ENCODE measurements at places on chromosomes 5 and 9. TPM values are rescaled to one million over a fixed set of nuclear protein-coding genes. Genes with fewer than 3 reads are reported as not detected.

- no peak for DNase-seq
Observed at GRCh38 chr9:133735415-133735775, 2.8 kb downstream of the SARDH start.

DNA sequence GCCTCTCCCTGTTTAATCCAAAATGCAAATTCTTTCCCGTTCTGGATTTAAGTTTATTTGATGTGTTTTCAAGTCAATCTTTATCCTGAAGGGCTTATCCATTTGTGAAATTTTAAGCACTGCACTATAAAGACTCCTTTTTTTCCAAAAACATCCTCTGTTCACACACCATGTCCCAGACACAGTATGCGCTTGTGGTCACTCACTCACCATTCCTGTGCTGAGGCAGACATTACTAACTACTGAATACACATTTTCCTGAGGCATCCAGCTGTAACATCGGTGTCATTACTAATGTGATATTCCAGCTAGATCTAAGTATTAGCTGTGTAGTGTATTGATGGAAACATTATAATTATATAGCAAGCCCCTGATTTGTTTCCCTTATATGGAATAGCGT is 298.4 kb downstream of the KCTD16 start:
- DNase-seq = no peak

- DNase-seq = no peak
Observed at GRCh38 chr5:62596691-62597090, 18.1 kb downstream of the LRRC70 start.

DNA sequence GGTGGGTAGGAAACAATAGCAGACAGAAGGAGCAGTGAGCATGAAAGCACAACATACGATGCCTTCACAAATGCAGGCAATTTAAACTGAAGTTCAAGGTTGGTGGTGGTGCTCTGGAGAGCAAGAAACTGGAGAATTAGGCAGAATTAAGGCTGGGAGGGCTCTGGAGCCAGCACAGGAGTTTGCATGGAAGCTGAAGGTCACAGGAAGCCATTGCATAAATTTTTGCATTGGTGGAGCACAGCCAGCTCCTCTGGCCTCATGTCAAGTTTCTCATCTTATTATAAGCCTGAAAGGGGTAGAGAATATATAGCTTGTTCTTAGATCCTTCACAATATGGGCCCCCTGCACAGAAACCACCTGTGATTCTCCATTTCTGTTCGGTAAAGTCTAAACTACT is 207.4 kb downstream of the PAPPA start:
- DNase-seq = no peak

DNA sequence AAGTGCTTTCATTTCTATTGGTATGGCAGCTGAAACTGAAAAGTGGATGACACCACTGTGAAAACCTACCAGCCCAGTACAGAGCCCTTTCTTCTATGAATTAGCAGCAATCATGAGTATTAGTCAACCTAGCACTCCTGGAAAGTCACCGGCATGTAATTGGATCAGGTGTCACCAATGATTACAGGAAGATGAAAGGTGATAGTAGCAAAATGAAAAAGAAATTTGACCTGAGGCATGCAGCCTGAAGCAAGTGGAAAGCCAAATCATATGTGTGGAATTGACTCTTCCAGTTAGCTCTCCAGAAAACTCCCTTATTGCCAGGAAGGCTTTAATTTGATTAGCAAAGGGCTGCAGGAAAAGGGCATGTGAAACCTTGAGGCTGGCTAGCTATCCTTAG is 81.2 kb upstream of the NAA35 start:
- DNase-seq = no peak

DNA sequence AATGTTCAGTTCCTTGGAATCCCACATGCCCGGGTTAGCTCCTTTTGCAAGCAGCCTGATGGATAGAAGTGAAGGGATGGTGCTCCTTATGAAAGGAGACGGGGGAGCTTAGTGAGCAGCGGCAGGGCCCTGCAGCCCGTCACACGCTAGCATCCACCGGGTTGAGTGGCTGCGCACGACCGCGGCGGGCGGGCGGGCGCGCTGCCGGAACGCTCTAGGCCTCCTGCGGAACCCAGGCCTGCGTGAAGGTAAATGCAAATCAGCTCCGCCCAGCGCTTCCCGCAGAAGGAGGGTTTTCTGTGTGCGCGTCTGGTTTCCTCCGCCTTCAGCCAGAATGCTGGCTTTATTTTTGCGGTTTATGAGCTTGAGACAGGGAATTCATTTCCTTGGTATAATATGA is 19.8 kb downstream of the IL12B start:
- DNase-seq = no peak

- DNase-seq = no peak
Observed at GRCh38 chr5:110838961-110839360, 100.2 kb downstream of the SLC25A46 start.

DNA sequence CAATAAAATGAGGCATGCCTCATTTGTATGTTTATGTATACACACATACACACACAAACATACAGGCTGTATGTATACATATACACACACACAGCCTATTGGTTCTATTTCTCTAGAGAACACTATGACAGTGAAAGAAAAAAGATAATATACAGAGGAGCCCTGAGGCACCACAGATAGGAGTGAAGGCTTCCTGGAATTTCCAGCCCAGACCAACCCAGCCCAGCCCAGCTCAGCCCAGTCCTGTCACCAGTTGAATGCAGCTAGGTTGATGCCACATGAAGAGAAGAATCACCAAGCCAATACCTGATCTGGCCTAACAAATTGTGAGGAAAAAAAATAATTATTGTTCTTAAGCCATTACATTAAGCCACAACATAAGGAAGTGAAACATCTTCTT is 126.9 kb upstream of the PDE4D start:
- DNase-seq = no peak

- no peak for DNase-seq
Observed at GRCh38 chr9:34079181-34079580, 30.5 kb upstream of the UBAP2 start.

- no peak for DNase-seq
Observed at GRCh38 chr5:169302491-169303118, 1.7 kb upstream of the SLIT3 start.

- no peak for DNase-seq
Observed at GRCh38 chr5:15904899-15905830, 274.4 kb downstream of the MARCHF11 start.

- peak; percentile 59 for DNase-seq
Observed at GRCh38 chr9:88007291-88007650, 32.9 kb upstream of the CDK20 start.

GRCh38 chr9:89305868-89306267 is 5.1 kb upstream of the CKS2 start:
- DNase-seq = no peak

GRCh38 chr9:135410421-135410820 is 69.2 kb upstream of the PPP1R26 start:
- DNase-seq = no peak

DNA sequence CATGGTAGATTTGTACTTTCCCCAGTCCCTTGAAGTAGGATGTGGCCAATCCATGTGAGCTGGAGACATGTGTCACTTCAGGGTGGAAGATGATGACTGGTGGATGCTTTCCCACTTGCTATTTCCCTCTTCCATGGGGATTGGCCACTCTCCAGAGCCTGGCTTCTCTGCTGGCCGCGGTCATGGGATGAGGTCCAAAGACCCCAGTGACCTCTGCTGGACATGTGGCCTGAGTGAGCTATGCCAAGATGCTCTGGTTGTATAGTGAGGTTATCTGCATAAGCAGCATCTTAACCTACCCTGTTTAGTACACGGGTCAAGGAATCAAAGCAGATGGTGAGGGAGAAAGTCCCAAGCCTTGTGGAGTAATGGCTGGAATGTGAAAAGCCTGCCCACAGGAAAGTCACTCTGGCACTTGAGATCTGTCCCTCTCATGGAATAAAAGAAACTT is 47.1 kb downstream of the SH3PXD2B start:
- no peak for DNase-seq

GRCh38 chr9:125161284-125161918 is 18.1 kb upstream of the SCAI start:
- DNase-seq = no peak

GRCh38 chr5:172910828-172911627 is 48.2 kb upstream of the RPL26L1 start:
- DNase-seq = no peak

DNA sequence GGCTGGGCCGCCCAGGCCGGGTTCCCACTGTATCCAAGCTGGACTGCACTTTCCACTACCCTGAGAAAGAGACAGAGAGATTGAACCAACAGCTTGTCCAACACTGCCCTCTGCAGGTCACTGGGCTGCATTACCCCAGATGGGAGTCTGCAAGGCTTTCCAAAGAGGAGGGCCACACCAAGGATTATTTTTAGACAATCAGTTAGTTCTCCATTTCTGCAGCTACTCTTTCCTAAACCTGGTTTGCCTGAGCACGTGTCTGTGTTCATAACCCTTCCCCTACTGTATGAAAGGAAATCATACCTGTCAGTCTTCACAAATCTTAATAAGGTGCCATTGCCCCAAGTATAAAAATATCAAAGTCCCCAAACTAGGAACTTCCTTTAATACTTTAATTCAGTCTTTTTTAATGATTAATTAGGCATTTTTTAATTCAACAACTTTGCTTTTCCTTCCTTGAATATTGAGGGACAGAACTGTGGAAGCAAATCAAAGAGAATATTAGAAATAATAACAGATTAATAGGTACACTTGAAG is 13.4 kb upstream of the FGF1 start:
- DNase-seq = peak; percentile 85

DNA sequence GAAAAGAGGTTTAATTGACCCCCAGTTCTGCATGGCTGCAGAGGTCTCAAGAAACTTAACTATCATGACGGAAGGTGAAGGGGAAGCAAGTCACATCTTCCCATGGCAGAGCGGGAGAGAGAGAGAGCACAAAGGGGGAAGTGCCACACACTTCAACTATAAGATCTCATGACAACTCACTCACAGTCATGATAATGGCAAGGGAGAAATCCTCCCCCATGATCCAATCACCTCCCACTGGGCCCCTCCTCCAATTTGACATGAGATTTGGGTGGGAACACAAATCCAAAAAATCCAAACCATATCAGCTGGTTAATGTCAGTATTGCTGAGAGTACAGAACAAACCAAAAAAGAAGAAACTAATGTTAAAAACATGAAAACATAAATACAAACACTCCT is 120.2 kb downstream of the STARD4 start:
- no peak for DNase-seq

- no peak for DNase-seq
Observed at GRCh38 chr9:133767625-133768024, 29.5 kb upstream of the SARDH start.

- no peak for DNase-seq
Observed at GRCh38 chr5:96033116-96033515, 71.5 kb upstream of the ELL2 start.

DNA sequence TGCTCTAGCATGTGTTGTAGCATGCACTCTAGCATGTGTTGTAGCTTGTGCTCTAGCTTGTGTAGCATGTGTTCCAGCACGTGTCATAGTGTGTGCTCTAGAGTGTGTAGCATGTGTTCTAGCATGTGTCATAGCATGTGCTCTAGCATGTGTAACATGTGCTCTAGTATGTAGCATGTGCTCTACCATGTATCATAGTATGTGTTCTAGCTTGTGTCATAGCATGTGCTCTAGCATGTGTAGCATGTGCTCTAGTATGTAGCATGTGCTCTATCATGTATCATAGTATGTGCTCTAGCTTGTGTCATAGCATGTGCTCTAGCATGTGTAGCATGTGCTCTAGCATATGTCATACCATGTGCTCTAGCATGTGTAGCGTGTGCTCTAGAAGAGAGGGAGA is 255.3 kb downstream of the ICE1 start:
- DNase-seq = no peak

DNA sequence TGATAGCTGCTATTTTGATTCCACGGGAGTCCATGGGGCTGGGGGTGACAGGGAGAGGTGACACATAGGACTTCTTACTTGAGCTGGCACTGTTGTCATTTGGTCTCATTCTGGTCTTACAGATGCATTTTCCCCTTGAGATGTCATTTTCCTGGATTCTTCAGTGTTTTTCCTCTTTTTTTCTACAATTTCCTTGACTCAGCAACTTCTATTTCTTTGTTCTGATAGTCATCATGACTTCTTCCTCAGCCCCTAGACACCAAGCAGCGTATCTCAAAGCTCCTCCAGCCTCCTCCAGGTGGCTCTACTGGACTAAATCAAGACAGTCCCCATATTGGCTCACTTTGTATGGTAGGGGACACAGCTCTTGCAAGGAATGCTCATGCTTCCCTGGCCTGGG is 16.5 kb downstream of the LVRN start:
- no peak for DNase-seq

DNA sequence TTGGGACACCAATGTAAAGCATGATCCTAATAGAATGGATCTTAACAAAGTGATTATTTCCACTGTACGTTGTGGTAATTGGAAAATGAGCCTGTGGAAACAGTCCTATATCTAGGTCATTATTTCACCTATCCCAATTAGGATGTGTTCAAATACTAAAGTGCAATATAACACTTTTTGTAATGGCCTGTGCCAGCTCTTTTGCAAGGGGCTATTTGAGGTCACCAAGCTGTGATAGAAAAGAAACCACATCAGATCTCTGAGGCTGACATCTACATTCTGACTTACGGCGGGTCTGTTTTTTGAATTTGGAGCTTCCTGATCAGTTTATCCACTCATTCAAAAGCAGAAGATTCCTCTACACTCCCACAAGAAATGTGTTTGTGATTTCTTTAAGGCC is 150.0 kb downstream of the TLE1 start:
- DNase-seq = no peak

DNA sequence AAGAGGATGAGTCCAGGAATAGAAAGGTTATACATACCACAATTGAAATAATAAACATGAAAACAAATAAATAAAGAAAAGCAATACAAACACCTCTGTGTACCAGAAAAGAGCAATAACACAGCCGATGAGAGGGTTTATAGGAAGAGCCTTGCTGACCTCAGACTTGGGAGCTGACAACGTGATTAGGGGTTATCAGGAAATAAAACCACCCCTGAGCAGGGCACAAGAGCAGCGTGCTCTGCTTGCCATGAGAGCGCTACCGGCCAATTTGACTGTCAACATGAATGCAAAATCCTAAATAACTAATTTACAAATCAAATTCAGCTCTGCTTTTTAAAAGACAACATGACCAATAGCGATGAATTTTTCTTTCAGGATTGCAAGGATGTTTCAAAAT is 2.6 kb upstream of the FREM1 start:
- no peak for DNase-seq

DNA sequence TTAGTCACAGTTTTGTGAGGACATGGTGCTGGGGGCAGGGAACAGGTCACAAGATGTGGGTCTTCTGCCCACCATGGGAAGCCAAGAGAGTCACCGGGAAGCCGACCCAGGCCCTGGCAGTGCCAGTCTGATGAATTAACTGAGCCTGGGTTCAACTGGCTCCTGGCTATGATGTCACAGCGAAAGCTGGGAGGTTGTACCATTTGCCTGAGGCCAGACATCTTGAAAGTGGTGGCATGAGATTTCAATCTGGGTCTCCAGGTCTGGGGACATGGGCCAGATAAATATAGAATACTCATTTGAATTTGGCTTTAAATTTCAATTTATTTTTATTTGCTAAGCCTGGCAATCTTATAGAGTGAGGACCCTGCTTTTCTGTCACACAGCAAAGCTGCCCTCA is 280.9 kb downstream of the NSG2 start:
- no peak for DNase-seq

The GZMA gene
- 590 TPM for total RNA-seq

The HAVCR1 gene
- total RNA-seq = 14.6 TPM

The IFNA21 gene
- total RNA-seq = not detected

The PTGER4 gene
- 126 TPM for total RNA-seq

The TMEFF1 gene
- not detected for total RNA-seq

The ADRB2 gene
- 47.1 TPM for total RNA-seq

The CA9 gene
- total RNA-seq = not detected

The CDKN2A gene
- 3.5 TPM for total RNA-seq

The RGS3 gene
- 190 TPM for total RNA-seq

The CDH9 gene
- total RNA-seq = not detected

The PCDHA10 gene
- not detected for total RNA-seq
